ENCODE measurements at places on chromosomes 2 and 18. TPM values are rescaled to one million over a fixed set of nuclear protein-coding genes. Genes with fewer than 3 reads are reported as not detected.

Gene LINC00305
- not detected for total RNA-seq

Gene ACOXL
- total RNA-seq: 32.8 TPM

Gene ANXA4
- total RNA-seq: 88.3 TPM

Gene ARHGEF33
- 0.64 TPM for total RNA-seq

Gene NEB
- total RNA-seq: 2.1 TPM

Gene ATF2
- 92.7 TPM for total RNA-seq

Gene PIEZO2
- 233 TPM for total RNA-seq

Gene LIMS4
- 0.55 TPM for total RNA-seq

Gene ATP6V1B1
- total RNA-seq: 5.9 TPM

Data from lung (tissue), 17 donors.